Effector CD4-positive, alpha-beta T cell (primary cell): ENCODE measurements at places on chromosomes 6 and 20.

- no peak for DNase-seq
Measured at GRCh38 chr6:143419526-143419925, 31.0 kb downstream of the ADAT2 start.

DNA sequence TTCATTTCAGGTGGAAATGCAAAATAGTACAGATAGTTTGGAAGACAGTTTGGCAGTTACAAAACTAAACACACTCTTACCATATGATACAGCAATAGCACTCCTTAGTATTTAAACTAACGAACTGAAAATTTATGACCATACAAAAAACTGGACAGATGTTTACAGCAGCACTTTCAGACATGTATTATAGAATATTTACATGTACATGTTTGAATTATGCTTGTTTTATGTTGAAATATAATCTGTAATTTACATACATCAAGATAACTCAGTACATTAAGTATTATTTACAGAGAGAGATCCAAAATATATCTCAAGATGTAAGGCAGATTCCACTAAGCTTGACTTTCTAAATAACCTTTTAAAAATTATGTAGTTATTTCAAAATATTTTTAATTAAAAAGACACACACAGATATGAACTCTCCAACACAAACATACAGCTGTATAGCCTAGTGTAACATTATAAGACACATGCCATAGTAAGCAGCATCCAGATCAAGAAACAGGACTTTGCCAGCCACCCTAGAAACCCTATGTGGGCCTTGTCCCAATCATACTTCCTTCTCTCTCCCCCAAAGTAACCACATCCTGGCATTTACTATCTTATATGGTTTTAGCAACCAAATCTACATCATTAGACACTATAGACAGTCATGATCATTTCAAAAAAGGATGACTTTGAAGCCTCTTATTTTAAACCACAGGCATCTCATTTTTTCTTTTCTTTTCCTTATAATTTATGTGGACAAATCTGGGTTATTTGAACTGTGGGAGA is 82.2 kb downstream of the MAN1A1 start:
- no peak for DNase-seq

GRCh38 chr6:148251891-148252290 is 90.7 kb upstream of the SASH1 start:
- DNase-seq, result no peak

DNA sequence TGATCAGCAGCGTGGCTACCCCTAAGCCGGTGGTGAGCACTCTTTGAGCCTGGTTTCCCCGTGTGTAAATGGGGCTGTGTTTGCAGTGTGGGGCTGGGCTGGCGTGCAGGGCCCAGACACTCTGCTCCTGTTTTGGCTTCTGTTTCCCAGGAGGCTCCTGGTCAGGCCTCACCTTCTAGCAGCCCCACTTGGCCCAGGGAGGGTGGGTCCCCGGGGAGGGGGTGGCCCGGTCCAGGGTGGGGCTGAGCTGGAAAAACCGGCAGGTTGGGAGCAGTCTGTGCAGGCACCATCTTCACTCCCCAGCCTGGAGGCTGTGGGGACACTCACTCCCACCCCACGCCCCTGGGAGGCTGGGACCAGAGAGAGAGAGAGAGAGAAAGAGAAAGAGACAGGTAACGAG is 25.3 kb downstream of the CEBPB start:
- DNase-seq, result no peak

DNA sequence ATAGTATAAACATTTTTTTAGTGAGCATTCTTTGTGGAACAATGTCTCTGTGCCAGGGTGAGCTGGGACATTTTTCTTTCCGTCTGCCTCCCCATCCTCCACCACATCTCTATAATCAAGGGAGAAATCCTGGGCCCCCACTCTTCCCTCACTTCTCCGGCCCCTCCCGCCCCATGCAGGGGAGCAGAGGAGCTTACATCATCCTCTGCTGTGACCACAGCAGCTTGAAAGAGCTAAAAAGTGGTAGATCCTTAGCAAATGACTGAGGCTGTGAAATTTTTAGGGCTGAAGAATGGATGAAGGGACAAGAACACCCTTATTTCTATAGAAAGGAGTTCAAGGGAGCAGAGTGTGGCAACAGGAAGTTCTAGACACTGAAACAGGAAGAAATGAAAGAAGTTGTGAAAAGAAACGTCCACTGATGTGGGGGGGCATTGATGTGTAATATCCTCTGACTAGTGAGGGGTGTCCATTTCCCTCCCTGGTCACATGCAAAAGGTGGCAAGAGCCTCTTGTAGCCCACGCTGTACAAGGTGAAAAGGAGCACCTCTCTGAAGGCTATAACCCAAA is 380.3 kb upstream of the JARID2 start:
- DNase-seq, result no peak

GRCh38 chr6:10939840-10940239 is 53.0 kb downstream of the SYCP2L start:
- no peak for DNase-seq

DNA sequence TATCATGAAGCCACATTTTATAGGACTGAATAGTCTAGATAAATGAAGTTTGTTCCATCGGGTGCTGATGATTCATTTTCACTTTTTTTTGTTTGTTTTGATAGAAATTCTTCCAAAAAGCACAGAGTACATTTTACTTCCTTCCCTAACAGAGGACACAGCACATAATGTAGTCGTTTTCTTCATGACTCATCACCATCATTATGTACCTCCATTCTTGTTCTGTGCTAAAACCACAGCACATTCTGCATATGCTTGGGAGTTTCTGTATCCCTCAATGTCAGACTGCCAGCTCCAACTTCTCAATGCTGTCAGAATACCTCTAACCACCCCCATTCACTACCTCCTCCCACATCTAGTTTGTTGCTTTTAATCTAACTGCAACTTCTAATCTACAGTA is 1004.9 kb upstream of the ADGRB3 start:
- DNase-seq, result no peak
